ENCODE measurements at places on chromosomes 16 and 17.

GRCh38 chr17:77318021-77318420, 177.3 kb downstream of the SEC14L1 start:
- no peak for DNase-seq

DNA sequence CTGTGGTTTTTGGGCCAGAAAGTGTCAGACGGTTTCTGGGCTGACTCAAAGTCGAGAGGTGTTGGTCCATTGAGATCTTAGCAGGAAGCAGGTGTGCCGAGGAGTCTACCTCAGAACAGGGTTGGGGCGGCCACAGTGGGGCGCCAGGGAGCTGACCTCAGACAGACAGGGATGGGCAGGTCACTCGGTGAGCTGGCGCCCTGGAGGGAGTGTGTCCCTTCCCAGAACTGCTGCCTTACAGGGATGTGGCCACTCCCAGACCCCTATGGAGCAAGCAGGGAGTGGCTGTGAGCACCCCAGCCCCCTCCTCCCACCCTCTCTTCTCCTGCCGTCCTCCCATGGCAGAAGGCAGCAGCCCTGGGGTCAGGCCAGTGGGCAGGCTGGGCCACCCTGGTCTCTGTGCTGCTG, 14.0 kb upstream of the DPEP1 start:
- DNase-seq = no peak

- no peak for DNase-seq
These were observed 34.0 kb downstream of the RHBDL3 start for GRCh38 chr17:32299580-32300164.

DNA sequence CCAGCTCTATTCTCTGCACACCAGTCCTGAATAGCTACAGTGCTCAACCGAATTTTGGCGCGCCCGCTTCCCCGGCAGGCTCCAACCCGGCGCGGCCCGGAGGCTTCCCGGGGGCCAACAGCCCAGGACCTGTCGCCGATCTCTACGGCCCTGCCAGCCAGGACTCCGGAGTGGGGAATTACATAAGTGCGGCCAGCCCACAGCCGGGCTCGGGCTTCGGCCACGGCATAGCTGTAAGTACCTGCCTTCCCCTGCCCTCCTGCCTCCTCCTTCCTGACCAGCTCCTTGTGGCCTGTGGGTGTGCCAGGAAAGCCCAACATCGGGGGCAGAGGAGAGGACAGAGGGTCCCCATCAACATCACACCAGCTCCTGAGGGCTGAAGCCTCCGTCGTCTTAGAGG, 70.2 kb downstream of the CCDC182 start:
- DNase-seq = no peak

- no peak for DNase-seq
These were observed 23.4 kb downstream of the ADAT1 start for GRCh38 chr16:75599452-75600277.

GRCh38 chr17:59783221-59784047, 76.0 kb downstream of the VMP1 start:
- DNase-seq = no peak

DNA sequence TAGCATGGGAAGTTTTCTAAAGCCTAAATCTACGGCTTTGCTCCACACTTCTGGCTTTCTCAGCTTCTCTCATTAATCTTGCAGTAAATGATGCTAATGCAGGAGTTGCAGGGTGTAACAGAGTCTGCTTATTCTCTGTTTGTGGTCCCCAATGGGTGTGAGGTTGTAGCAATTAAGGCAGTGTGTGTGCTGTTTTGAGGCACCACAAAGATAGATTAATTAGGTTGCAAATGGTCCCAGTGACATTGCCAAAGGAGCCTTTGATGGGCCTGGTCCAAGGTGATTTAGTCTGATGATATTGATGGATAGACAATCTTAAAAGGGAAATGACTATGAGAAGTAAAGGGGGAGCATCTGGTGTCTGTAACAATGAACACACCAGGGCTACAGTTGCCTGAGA, 1313.7 kb upstream of the CDH8 start:
- DNase-seq = no peak

DNA sequence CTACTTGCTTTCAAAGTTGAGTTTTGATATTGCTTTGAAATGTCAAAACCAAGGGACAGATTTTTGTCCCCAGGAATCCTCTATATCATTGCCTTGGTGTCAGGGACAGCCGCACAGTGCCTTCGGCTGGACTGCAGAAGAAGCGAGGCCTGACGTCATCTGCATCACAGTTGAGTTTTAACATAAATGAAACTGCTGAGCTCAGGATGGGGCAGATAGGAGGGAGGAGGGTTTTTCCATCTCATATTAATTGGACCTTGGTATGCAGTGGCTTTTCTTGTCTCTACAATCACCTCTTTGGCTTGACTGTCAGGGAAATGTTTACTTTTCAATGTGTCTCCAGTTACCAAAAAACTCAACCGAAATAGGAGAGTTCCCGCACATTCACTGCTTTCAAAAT, 111.3 kb downstream of the AATF start:
- DNase-seq = no peak

- no peak for DNase-seq
These were observed 173.0 kb upstream of the GOT2 start for GRCh38 chr16:58906981-58907715.

DNA sequence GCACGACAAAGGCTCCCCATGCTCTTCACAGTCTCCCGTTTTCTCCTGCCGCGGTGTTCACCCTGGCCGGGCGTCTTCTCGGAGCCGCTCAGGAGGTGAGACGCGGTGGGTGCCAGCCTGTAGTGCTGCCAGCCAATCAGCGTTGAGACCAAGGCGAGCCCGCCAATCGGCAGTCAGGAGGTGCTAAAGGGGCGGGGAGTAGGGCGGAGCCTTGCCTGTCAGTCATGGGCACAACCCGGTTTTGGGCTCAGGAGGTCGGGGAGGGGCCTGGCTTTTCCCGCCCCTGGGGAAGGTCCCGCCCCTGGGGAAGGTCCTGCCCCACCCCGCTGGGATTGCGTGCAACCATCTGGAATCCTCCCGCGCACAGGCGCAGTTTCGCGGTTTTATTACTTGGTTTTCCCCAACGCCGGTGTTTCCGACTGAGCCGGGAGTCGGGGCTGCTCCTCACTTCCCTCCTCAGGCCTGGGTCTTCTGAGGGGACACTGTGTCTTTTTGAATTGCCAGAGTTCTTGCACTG, at the start of gene PRDM7:
TSS of gene PRDM7 (minus strand) at position 92 of the 517 bp plus-strand sequence. CDS start 1,421 bp downstream, outside the sequence.
- DNase-seq = peak; percentile 97

GRCh38 chr17:35374766-35375344, 1.4 kb upstream of the SLFN11 start:
- no peak for DNase-seq

GRCh38 chr16:77335652-77336234, 99.1 kb downstream of the ADAMTS18 start:
- DNase-seq = no peak

DNA sequence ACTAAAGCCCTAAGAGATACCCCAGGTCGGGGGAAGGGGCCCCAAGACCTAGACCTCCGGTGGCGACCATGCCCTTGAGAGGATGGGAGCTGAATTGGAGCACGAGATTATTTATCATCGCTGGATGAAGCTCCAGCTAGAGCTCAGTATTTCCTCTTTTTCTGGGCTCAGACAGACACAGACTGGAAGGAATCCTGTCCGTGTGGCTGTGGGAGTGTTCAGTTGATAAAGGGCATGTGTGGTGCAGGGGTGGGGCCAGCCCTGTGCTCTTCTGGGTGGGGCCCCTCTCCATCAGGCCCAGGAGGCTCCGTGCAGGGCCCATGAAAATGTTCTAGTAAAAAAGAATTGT, 6.3 kb upstream of the CBX4 start:
- DNase-seq = no peak

DNA sequence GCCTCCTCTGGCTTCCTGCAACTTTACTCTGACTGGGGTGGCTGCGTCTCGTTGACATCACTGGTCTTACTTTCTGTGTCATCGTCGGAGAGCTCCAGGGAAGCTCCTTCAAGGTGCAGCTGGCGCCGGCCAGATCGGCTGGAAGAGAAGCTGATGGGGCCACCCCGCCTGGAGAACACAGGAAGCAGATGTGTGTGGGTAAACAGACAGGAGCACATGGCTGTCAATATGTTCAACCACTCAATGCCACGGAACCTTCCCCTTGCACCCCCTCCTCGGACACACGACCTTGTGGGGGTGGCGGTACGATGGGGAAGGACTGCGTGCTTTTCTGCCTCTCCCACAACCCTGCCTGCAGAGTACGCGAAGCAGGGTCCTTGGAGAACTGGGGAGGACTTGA, 40.1 kb downstream of the NDEL1 start:
- no peak for DNase-seq

GRCh38 chr17:56023851-56024250, 129.4 kb upstream of the ANKFN1 start:
- no peak for DNase-seq

- DNase-seq = no peak
These were observed 10.0 kb upstream of the HES7 start for GRCh38 chr17:8133941-8134340.

DNA sequence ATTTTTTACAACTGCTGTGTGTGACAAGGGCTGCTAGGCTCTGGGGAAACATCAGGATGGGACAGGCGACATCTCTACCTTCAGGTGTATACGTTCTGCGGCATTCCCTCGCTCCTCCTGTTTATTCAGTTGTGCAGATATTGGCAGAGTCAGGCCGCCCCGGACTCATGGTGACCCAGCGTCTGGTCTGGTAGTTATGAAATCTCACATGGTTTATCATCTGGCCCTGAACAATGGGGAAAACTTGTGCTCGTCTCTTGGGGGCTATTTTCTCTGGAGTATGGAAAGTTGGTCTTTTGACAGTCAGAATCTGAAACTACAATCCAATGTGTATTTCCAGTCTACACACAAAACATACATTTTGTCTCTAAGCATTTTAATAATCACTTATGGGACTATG, 3.3 kb downstream of the MARCHF10 start:
- DNase-seq = no peak

GRCh38 chr17:39569126-39569525, 38.6 kb downstream of the NEUROD2 start:
- no peak for DNase-seq

GRCh38 chr16:53067675-53068074, 12.9 kb downstream of the CHD9 start:
- no peak for DNase-seq

- no peak for DNase-seq
These were observed 10.8 kb downstream of the TMEM235 start for GRCh38 chr17:78242024-78242742.

GRCh38 chr16:24955975-24956731, 59.0 kb downstream of the ARHGAP17 start:
- no peak for DNase-seq

GRCh38 chr16:53085931-53086421, 31.2 kb downstream of the CHD9 start:
- DNase-seq = no peak

GRCh38 chr16:48395375-48395774, 10.2 kb upstream of the SIAH1 start:
- DNase-seq = no peak

- DNase-seq = no peak
These were observed 63.6 kb upstream of the NFAT5 start for GRCh38 chr16:69501956-69502745.

DNA sequence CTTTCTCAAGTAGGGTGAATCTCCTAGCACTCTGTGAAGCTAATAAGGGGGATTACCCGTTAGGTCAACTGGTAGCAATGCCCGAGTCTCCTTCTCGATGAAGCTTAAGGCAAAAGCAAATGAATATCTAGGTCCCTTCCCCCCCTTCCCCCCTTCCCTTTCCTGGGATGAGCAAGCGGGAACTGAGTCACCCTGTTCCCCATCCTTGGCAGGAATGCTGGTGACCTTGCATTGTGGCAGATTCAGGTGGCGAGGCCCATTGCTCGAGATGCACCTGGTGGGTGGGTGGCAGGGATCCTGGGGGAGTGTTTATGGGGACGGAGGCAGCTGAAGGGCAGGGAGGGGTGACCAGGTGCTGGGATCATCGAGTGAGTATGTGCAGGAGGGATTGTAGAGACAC, 7.1 kb downstream of the NXPH3 start:
- DNase-seq = no peak

- DNase-seq = no peak
These were observed 40.9 kb upstream of the C16orf78 start for GRCh38 chr16:49332589-49333258.

DNA sequence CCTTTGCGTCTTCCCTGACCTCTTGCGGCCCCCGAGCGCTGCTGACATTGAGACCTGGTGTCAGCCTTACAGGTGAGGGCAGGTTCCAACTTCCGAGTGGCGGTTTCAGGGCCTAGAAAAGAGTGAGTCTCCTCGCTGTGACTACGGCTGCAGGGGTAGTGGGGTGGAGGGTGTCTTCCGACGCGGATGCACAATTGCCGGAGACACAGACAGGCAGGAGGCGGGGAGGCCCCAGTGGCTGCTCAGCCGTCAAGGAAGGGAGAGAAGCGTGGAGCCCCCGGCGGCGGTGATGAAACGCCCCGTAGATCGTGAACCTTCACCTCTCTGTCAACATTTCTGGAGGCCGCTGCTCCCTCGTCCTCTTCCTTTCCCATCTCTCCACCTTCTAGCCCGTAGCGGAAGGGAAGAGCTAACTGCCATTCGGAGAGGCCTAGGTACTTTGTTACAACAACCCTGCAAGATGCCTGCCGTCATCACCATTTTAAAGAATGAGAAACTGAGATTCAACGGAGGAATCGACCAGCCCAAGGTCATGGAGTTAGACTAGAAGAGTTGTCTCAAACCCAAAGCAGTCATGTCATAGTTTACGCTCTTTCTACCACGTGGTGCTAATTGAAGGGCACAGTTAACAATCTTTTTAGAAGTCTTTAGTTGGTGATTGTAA, 485 bp downstream of the DNAJA3 start:
- no peak for DNase-seq

GRCh38 chr16:8958344-8959167, 5.2 kb downstream of the USP7 start:
- no peak for DNase-seq

GRCh38 chr16:3485821-3486505, 9.3 kb downstream of the C16orf90 start:
- no peak for DNase-seq

DNA sequence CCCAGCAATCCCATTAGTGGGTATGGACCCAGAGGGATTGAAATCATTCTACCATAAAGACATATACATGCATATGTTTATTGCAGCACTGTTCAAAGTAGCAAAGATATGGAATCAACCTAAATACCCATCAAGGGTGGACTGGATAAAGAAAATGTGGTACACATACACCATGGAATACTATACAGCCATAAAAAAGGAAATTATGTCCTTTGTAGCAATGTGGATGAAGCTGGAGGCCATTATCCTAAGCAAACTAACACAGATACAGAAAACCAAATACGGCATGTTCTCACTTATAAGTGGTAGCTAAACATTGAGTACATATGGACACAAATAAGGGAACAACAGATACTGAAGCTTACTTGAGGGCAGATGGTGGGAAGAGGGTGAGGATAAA, 2.4 kb downstream of the KRTAP2-3 start:
- no peak for DNase-seq

GRCh38 chr17:64920419-64921172, 1.3 kb upstream of the LRRC37A3 start:
- DNase-seq = no peak

- DNase-seq = no peak
These were observed 482.8 kb downstream of the SOX9 start for GRCh38 chr17:72603420-72604242.
